Fibroblast of pulmonary artery (primary cell): ENCODE measurements at places on chromosomes 12 and 14.

DNA sequence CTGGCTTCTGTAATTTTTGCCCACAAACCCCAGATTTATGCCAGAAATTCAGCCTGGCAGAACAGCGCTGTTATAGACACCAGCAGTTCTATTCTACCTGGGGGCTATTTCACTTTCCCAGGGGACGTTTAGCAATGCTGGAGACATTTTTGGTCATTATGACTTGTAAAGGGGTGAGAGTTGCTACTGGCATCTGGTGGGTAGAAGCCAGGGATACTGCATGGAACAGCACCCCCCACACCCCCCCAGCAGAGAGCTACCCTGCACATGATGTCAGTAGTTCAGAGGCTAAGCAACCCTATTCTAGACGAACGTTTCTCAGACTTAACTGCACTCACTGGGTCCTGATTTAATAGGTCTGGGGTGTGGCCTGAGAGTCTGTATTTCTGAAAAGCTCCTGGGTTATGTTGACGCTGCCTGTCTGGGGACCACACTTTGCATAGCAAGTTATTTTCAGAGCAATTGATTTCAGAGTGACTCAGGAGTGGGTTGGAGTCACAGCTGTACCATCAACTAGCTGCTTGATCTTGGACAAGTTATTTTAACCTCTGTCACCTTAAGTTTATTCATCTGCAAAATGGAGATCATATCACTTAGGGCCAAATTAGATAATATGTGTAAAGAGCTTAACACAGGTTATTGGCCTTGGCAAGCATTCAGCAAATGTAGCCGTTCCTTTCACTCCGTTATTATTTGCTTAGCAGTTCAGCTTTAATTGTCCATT, 48.5 kb downstream of the CHST11 start:
- DNase-seq = no peak

DNA sequence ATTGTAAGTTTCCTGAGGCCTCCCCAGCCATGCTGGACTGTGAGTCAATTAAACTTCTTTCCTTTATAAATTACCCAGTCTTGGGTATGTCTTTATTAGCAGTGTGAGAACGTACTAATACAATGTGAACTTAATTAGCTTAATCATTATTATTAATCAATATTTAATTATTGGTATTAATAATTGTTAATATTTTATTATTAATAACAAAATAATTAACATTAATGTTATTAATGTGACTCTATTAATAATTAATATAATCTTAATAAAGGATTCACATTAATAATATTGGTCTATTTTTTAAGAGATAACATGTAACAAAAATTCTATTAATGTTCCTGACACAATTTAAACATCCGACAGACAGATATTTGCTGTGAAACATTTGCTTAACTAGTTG, 164.9 kb upstream of the ATF7IP start:
- no peak for DNase-seq

DNA sequence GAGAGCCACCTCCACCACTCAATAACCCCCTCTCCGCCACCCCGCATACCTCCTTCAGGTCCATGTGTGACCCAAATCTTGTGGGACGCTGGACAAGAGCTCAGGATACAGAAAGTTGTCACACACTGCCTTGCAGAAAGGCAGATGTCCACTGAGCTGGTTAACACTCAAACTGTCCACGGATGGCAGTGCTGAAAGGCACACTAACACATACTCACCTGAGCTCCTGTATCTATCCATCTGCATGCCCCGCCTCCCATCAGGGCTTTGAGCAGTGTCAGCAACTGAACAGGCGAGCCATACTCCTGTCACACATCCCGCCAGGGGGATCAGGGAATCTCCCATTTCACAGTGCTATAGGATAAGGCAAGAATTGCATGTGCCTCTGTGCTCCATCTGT, 642.0 kb downstream of the GALC start:
- no peak for DNase-seq

DNA sequence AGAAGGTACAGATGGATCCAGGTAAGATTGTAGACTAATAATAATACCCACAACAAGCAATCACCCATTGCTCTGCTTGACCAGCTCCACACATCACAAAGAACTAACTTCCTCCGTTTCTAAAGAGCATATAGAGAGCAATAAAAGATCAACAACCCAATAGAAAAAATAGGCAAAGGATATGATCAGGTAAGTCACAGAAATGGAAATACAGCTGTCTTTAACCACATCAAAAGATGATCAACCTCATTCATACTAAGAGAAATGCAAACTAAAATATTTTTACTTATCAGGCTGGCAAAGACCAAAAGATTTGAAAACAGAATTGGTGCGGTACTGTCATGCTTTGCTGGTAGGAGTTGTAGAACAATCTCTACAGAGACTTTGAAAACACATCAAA, 8.9 kb downstream of the C2CD5 start:
- no peak for DNase-seq

DNA sequence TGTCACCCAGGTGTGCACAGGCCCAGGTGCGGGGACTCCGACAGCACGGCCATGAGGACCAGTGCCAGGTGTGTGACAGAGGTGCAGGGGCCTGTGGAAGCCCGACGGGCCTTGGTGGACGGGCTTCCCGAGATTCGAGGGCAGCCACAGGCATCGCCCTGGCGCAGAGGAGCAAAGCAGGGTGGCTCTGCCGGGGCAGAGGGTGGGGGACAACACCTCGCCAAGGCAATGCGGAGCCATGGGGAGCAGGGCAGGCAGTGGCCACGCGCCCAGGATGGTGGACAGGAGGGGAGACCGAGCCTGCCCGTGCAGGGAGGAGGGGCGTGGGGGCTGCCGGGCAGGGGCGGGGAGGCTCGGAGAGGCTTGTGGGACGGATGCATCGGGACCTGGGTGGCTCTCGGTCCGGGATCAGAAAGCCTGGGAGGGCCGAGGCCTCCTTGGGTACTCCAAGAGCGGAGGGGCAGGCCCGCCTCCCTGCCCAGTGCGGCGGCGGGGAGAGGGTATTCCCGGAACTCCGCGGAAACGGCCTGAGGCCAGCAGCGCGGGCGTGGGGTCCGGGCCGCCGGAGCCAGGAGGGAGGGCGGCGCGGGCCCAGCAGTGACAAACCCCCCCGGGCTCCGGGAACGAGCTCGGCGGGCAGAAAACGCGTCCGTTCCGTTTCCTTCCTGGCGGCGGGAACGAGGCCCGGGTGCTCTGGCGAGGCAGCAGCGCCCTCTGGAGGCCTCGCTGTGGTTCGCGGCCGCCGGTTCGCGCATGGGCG, 1.6 kb downstream of the TMEM121 start:
- DNase-seq = peak; percentile 73

DNA sequence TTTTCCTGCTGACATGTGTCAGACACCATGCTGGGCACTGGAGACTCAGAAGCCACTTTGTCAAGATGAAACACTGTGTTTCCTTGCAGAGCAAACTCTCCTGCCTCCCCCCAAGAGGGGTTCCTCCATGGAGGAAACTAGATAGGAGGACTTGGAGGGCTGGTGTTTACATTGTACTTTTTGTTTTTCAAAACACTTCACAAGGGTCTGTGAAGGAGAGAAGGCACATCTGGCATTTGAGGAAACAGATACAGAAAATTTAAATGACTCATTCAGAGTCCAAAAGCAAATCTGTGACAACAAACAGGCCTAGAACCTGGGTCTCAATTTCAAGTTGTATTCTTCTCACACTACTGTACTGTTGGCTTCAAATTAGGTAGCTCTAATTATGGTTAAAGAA, 6.7 kb upstream of the CDKL1 start:
- DNase-seq = peak; percentile 48

DNA sequence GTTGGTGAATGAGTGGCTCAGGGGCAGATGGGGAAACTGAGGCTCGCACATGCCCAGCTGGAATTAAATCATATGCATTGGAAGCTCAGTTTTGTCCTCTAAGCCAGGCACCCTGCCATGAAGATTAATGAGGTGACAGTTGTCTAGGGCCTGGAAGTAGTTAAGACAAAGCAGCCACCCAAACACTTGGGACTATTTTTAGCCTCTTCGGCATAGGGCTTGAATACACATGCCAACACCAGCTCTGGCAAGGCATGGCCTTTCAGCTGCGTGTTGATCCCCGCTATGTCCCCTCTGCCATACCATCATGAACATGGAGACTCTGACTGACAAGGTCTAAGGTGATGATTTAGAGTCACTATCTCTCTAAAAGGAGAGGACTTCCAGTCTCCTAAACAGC, 250.2 kb downstream of the KSR2 start:
- DNase-seq = no peak

GRCh38 chr12:111283966-111284365, 84.9 kb downstream of the PHETA1 start:
- no peak for DNase-seq

GRCh38 chr14:51428981-51429380, 188.9 kb downstream of the TMX1 start:
- no peak for DNase-seq

DNA sequence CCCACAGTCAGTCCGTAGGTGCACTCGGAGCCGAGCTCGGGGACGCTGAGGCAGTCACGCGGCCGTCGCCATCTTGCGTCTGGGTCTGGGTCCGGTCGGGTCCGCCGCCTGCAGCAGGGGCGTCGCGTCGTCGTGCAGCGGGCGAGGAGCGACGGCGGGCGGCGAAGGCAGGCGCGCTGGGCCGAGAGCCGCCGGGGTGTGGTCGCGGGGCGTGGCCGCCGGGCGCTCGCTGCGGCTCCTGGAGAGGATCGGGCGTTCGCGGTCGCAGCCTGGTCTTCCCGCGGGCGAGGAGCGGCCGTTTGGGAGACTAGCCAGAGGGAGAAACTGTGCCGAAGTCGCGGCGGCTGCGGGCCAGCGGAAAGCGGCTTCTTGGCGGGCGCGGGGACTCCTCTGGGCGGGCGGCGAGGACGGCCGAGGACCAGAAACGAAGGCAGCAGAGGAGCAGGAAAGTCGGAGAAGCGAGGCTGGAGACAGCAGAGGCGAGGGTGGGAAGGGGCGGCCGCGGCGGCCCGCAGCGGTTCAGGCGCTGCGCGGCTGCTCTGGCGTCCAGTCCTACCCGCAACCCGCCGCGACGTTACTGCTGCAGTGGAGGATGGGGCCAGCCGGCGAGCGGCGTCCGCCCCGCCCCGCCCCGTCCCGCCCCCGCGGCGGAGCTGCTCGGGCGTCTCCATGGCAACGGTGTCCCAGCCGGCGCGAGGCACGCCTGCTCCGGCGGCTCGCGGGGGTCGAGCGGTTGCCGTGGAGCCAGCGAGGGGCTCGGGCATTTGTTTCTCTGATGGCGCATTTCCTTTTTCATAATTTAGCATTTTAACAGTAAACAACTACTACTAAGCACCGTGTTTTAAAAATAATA, at the start of gene PNMA1:
PNMA1 (minus strand) TSS at position 582 of the 853 bp plus-strand sequence. CDS start 745 bp downstream, outside the sequence.
- peak; percentile 76 for DNase-seq

- no peak for DNase-seq
Observed at GRCh38 chr12:32397696-32398095, 1.7 kb upstream of the FGD4 start.

DNA sequence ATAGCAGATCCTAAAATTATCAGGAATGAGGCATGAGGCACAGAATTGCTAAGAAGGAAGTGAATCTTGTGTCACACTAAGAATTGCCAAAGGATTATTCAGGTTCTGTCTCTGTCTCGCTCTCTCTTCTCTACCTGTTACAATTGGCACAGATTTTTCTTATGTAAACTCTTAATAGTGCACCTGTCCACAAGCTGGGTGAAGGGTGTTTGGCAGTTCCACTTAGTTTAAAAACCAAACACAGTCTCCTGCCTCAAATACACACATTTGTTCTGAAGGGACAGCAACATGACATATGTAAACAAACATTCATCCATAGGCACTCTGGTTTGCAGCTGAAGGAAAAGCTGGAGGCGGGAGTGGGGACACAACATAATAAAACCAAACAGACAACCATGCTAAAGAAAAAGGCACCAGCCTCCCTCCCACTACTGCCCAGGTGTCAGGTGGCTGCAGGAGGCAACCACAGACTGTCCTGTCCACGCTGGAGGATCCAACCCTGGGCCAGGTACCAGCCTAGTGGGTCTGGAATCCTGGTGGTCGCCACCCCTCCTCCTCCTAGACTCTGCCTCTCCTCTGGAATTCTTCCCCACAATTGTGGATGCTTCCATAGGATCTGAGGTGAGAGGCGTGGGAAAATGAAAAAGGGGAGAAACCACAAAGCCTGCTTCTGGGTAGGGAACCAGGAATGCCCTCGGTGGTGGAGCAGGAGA, 81.2 kb downstream of the TMEM260 start:
- DNase-seq = no peak

DNA sequence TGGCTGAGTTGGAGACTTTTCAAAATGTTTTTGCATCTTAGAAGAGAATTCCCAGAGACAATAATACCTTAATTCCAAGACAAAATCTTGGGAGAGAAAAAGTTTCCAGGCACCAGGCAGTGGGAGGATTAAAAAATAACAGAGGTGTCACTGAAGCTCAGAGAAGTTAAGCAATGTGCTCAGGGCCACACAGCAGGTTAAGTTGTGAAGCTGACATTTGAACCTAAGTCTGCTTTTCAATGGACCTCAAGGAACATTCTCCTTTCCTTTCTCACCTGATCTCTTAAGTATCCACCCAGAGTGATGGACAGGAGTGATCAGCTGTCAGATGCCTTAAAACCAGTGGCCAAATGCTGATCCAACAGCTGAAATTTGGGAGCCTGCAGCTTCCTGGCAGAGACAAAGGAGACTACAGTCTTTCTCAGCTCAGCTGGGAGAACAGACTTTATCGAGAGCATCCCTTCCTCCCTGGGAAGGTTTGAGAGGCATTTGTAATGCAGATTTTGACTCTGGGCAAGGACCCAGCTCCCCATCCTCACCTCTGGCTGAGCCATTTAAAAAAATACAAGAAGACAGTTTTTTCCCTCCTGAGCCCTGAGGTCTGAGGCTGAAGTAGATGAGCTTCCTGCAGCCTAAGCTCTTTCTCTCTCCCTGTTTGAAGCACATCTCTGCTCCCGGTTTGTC, 174.9 kb upstream of the RPH3A start:
- no peak for DNase-seq

DNA sequence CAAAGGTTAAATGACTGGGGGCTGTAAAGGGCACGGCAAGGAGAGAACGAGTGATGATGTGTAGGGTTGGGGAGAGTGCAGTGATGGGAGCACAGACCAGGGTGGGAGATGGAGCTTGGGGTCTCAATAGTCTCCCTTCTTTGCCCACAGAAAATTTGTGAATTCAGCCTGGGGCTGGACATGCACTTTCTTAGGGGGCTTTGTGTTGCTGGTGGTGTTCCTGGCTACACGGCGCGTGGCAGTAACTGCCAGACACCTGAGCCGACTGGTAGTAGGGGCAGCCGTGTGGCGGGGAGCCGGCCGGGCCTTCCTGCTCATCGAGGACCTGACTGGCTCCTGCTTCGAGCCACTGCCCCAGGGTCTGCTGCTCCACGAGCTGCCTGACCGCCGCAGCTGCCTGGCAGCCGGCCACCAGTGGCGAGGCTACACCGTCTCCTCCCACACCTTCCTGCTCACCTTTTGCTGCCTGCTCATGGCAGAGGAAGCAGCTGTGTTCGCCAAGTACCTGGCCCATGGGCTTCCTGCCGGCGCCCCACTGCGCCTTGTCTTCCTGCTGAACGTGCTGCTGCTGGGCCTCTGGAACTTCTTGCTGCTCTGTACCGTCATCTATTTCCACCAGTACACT, 1.7 kb downstream of the FITM1 start:
- DNase-seq = no peak

GRCh38 chr12:2623472-2623871, 171.3 kb upstream of the FKBP4 start:
- DNase-seq = no peak

GRCh38 chr12:107536613-107537012, 149.0 kb upstream of the PWP1 start:
- DNase-seq = no peak
